ENCODE measurements at places on chromosomes 2 and 18.

DNA sequence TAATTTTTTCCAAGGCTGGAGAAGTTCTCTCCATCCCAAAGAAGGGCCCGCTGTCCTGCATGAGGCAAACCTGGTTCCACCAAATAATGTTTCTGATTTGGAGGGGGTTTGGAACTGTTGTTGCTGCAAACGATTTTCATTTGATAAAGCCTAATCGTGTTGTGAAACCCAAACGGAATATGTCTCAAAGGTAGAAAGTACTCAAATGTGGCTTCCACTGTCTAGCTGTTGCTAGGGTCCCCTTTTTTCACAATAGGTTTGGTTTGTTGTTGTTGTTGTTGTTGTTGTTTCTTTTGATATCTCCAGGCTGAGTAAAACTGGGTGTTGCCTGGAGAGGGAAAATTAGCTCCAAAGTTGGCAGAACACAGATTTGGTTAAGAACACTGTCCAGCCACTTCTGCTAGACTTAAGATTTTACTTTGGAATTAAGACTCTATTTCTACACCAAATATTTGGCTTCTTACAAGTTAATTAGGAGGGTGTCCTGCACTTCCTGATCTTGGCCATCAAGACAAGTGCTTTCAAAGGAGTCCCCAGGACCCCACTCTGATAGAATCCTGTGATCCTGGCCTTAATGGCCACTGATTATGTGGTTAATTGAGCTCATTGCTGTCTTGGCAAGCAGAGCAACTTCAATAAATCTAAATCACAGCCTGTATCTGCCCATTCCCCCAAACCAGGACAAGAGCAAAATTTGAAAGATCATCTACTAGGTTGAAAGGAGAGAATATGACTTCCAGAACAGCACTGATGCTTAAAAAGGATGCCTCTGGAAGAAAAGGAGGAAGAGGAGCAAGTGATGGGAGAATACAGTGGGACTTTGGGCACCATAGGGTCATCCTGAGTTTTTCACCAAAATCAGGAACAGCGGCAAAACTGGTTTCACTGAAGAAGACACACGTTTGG lies 3.3 kb upstream of the HOXD13 start:
- no peak for DNase-seq

DNA sequence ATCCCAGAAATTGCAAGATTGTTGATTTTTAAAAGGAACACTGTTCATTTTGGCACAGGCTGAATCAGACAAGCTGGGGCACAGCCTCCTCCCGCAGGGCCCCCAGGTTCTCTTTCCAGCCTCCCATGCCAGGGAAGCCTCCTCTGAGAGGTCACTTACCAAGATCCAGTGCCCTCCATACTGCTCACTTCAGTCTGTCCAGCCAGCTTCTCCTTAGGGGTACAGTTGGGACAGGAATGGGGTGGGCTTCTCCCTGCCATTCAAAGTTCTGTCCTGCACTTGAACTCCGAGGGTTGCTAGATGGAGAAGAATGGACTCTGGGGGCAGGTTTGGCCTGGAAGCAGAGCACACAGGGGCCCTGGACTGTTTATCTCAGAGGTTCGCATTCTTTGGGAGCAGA lies 7.5 kb upstream of the CYP26B1 start:
- no peak for DNase-seq

DNA sequence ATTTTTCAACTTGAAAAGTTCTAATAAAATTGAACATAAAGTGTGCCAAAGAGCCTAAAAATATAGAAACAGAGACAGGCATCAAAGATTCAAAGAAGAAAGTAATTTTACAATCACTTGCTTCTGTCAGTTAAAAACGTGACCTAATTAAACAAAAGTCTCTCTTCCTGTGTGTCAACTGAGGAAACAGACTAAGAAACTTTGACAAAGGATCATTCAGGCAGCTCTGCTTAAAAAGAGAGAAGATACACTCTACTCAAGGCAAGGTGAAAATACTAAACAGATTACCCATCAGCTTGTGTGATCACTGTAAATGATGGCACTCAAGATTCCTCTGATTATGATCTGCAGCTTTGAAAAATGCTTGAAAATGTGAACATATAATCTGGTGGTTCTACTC lies 47.8 kb downstream of the DYM start:
- no peak for DNase-seq

DNA sequence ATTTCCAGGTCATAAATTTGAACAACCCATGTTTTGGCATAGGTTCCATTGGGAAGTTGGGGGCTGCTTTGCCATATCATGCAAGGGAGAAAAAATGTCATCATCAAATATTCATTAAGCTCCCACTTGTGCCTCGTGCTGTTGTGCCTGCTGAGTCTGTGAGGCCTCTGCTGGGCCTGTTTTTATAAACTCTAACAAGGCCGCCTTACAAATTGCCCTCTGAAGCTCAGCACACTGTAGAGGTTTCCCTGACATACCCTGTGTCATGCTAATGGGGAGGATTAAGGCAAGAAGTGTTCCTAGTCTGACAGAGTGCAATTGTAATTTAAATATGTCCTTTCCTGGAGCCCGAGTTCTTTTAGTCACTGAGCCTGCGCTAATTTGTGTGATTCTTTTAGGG lies 17.6 kb downstream of the OSBPL6 start:
- DNase-seq, result no peak

DNA sequence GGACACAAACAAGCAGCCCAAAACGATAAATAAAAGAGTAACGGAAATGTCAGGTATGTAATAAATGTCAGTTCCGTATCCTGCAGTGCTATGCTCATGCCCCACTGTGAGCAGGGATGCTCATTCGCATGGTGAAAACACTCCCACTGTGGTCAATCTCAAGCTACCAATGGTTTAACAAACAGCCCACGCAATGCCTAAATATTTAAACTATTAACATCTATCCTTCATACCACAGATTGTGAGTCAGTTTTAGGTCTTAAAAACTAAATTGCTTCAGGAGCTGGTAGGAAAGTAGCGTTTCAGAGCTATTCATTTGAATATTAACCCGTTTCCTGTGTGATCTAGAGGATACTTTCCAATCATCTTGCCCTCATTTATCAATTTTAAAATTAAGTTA lies 207.4 kb downstream of the TCF4 start:
- DNase-seq, result no peak
